ENCODE measurements at places on chromosomes 2 and 18. TPM values are rescaled to one million over a fixed set of nuclear protein-coding genes. Genes with fewer than 3 reads are reported as not detected.

The SIX3 gene
- total RNA-seq: not detected

The TMEM178A gene
- 0.69 TPM for total RNA-seq

The FNDC4 gene
- total RNA-seq: 11.7 TPM

The QPCT gene
- 3.2 TPM for total RNA-seq

The IKZF2 gene
- total RNA-seq: 8.8 TPM

The CHRND gene
- total RNA-seq: not detected

The ITGA4 gene
- total RNA-seq: 10.5 TPM

The DSC2 gene
- total RNA-seq: 2.6 TPM

The C2orf78 gene
- not detected for total RNA-seq

The GPBAR1 gene
- 4.2 TPM for total RNA-seq

The C1QL2 gene
- not detected for total RNA-seq

The SH2D6 gene
- total RNA-seq: not detected

The FEZ2 gene
- total RNA-seq: 63.6 TPM

The RAPGEF4 gene
- 6.2 TPM for total RNA-seq

The IFIH1 gene
- 16.8 TPM for total RNA-seq
